T-helper 1 cell (primary cell): ENCODE measurements at places on chromosomes 16 and 17.

DNA sequence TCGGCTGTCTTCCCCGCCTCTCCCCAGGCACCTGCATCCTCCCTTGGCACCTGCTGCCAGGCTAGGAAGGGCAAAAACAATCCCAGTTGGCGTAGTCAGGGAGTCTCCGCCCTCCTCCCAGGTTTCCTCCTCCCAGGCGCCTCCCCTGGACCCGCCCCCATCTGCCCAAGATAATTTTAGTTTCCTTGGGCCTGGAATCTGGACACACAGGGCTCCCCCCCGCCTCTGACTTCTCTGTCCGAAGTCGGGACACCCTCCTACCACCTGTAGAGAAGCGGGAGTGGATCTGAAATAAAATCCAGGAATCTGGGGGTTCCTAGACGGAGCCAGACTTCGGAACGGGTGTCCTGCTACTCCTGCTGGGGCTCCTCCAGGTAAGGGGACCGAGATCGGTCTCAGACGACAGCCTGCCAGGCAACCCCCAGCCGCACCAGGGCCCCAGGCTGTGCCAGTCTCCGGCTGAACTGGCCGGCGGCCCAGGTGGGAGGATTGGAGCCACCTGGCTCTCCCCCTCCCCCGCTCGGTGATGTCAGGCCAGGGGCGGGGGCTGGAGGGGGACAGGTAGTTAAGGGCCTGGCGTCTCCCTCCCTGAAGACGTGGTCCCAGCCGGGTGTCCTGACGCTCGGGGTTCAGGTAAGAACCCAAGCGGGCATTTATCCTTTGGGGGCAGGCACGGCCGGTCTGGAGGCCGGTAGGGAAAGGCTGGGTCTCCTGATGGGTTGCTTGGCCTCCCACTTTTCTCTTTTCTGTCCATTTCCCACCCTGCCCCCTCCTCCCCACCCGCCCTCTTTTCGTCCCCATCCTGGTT is at the start of gene GRB7:
Gene GRB7 (plus strand): TSS at position 179 of the 808 bp plus-strand sequence. CDS start 4,364 bp downstream, outside the sequence.
- no peak for DNase-seq

- no peak for DNase-seq
Observed at GRCh38 chr17:64461788-64462187, 12.9 kb downstream of the MILR1 start.

DNA sequence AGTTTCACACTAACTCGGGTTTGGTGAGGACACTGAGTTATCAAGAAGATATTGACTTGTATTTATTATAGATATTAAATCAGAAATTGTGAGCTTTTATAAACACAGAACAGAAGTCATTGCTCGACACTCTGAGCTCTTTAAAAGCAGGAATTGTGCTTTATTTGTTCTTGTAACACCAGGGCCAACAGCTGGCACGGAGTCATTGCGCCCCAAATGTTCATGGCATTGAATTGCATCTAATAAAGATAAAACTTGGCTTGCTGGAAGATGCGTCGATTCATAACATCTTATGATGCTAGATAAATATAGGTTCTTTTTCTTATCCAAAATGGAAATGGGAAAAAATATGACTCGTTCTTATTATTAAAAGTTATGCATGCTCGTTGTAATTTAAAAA is 11.8 kb upstream of the MLYCD start:
- no peak for DNase-seq

GRCh38 chr17:45784293-45784740 is at the start of gene CRHR1:
TSS of gene CRHR1 (plus strand) at chr17:45784320. CDS start at chr17:45784545, 225 bp downstream.
- DNase-seq, result no peak

DNA sequence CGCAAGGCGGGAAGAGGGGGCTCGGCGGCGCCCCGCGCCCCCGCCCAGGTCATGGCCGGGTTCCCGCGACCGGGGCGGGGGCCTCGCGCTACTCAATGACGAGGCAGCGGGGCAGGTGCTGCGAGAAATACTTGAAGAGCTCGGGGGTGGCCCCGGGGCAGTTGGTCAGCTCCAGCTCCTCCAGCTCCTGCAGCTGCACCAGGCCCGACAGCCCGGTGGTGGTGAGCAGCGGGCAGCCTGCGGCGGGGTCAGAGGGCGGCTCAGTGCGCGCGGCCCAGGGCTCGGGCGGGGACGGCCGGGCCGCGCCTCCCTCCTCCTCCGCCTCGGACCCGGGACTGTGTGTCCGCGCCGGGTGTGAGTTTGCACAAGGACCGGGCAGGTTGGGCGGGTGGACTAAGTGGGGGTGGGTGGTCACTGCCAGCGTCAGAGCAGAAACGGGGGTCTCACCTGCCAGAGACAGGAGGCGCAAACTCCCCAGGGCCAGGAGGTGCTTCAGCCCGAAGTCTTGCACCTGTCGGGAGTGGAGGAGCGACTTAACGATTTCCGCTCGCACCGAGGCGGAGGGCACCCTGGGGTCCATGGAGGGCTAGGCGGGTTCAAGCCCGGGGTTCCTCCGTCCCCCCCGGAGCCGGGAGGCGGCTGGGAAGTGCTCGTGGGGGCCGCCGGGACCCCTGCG is 4.1 kb upstream of the WDR24 start:
- DNase-seq, result no peak

DNA sequence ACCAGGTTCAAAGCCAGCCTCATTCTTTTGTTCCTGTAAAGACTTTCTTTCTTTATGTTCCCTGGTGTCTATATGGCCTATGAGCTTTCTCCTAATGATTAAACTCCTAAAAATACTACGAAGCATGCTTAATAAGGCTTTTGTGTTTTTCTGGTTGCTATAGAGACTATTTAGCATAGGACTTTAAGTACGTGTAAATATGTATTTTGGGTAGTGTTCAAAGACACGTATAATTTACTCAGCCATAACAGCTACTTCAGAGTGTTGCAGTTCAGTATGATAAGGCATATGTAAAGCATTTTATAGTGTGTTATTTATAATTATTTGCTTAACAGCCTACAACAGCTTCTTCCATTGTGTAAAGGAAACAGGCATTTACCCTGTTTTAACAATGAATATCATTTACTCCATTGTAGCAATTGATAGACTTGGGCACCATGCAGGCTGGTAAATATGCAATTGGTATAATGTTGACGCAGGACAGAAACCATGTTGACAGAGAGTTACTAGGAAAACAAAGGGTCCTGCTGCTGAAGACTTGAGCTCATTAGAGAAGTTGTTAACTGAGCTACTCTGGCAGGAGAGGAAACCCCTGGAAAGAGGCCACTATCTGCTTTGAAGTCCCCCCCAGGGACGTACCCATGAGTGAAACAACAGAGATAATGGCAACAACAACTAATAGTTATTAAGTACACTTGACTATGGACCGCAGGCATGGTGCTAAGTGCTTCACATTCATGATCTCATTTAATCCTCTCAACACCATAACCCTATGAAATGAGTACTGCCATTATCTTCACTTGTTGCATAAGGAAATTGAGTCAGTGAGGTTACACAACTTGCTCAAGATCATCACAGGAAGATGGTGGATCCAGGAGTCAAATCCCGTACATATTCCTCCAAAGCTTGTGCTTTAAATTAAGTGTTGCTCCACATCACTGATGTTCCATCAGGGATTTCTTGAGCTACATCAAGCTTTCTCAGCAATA is 342.2 kb upstream of the DYNLRB2 start:
- no peak for DNase-seq

DNA sequence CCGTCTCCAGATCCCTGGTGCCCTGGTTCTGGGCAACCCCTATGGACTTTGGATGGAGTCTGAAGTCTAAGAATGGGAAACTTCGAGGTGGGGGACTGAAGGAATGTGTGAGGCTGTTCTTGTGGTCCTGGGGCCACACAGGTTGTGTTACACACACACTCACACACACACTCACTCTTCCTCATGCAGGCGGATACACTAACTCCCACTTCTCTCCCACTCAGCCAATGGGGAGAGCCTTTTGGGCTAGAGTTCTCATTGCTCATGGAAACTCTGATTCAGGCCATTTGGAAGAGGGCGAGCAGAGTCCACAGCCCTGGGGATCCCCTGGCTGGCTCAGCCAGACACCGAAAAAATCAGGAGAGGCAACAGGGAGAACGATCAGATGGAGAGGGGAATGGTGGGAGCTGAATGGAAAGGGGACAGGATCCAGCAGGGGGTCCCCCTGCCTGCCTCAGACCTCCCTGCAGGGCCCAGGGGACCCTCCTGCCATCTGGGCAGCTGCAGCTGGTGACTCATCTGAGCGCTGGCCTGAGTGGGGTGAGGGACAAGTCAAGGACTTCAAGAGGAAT is 9.1 kb downstream of the IGFBP4 start:
- DNase-seq, result no peak

GRCh38 chr16:11992586-11993524 is 16.3 kb downstream of the SNX29 start:
- DNase-seq, result no peak

DNA sequence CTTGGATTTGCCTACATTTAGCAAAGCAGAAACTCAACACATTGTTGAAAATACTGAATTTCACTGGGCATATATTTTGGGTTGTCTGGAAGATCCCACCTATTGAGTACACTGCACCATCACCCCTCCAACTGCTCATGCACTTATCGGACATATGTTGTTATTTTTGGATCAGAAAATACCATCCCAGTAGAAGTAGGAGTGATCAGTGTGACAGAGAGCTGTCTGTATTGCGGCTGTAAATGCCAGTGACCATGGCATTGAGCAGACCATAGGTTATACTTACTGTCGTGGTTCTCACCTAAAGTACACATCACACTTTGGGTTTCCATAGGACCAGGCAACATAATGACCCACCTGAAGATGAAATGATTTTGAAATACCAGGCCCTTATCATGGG is 264.7 kb downstream of the CDH13 start:
- DNase-seq, result no peak

DNA sequence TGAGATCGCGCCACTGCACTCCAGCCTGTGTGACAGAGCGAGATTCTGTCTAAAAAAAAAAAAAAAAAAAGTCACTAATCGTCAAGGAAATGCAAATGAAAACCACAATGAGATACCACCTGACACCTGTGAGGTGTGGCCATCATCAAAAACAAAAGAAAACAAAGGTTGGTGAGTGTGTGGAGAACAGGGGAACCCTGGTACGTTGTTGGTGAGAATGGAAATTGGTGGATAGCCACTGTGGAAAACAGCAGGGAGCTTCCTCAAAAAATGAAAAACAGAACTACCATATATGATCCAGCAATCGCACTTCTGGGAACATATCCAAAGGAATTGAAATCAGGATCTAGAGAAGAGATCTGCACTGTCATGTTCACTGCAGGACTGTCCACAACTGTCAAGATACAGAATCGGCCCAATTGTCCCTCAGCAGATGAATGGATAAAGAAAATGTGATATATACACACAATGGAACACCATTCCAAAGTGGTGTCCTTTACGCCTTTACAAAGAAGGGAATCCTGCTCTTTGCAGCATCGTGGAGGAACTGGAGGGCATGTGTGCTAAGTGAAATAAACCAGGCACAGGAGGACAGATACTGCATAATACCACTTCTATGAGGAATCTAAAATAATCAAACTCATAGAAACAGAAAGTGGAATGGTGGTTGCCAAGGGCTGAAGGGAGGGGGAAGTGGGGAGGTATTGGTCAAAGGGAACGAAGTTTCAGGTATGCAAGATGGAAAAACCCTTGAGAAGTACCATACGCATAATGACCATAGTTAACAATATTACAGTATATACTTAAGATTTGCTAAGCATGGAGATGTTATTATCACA is 63.5 kb upstream of the PLCG2 start:
- no peak for DNase-seq

DNA sequence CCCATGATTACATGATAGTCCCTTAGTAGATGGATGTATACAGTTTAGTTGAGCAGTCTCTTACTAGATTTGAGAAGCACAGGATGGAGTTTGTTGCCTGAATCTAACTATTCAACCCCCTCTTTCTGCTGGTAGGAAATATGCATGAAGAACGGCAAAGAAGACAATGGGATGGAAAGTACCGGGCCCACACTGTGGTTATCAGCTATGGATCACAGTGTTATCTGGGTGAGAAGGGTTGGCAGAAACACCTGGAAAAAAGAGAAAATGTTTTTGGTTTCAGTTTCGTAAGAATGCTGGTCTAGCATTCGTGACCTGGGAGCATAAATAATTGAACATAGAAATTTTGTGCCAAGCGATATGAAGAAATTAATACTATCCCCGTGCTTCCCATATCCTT is 53.1 kb downstream of the ANKFN1 start:
- DNase-seq, result no peak

GRCh38 chr17:64698725-64699124 is 36.6 kb upstream of the SMURF2 start:
- no peak for DNase-seq

- DNase-seq, result peak; percentile 27
Observed at GRCh38 chr17:1398931-1399678, 917 bp downstream of the YWHAE start.

DNA sequence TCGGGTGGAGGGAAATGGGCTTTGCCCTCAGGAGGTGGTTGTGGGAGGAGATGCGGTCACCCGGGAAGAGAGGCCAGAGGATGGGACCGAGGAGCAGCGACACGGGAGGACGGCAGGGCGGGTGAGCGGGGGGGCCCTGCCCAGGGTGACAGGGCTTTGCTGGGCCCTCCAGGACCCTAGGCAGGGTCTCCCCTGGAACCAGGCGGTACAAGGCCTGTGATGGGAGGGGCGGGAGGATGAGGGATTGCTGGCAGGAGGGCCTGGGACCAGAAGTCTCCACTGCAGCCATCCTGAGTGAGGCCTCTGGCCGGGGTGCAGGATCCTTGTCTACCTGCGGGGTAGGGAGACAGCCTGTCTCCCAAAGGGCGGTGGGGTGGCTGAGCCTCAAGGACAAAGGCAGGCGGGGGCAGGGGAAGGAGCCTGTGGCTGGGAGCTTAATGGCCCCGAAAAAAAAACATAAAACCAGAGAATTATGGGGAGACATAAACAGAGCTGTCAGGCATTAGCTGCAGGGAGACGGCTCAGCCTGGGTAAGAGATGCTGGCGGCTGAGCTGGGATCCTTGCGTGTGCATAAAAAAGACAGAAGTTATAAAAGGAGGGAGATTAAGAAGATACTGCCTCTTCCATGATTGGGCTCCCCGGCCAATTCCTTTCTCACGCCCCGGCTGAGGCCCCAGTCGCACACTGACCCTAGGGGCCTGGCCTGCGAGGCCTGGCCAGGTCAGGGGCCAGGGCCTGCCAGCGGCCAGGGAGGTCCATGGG is 66.7 kb downstream of the SREBF1 start:
- no peak for DNase-seq

DNA sequence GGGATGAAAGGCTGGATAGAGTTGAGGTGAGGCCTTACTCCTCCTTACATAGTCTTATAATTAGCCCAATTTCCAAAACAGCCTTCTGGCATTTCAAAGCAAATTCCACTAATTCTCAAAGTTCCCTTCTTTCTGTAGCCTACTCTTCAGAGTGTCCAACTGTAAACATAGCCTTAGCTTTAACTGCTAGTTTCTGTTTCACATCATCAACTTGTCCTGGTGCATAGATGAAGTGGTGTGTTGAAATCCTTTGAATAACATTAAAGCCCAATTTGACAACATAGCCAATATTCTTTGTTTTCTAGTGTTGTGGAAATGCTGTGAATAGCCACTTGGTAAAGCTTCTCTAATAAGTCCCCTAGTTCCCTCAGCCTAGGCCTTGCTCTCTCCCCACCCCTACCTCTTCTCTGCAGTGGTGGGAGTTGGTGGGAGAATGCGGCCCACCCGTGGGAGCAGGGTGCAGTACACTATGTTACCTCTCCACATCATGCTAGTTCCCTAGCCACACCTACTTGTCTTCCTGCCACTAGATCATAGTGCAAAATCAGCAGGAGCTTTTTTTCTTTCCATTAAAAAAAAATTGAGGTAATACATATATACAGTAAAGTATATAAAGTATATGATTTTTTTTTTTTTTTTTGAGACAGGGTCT is 127.0 kb upstream of the HAS3 start:
- no peak for DNase-seq
